ENCODE measurements at places on chromosomes 11 and 22.

DNA sequence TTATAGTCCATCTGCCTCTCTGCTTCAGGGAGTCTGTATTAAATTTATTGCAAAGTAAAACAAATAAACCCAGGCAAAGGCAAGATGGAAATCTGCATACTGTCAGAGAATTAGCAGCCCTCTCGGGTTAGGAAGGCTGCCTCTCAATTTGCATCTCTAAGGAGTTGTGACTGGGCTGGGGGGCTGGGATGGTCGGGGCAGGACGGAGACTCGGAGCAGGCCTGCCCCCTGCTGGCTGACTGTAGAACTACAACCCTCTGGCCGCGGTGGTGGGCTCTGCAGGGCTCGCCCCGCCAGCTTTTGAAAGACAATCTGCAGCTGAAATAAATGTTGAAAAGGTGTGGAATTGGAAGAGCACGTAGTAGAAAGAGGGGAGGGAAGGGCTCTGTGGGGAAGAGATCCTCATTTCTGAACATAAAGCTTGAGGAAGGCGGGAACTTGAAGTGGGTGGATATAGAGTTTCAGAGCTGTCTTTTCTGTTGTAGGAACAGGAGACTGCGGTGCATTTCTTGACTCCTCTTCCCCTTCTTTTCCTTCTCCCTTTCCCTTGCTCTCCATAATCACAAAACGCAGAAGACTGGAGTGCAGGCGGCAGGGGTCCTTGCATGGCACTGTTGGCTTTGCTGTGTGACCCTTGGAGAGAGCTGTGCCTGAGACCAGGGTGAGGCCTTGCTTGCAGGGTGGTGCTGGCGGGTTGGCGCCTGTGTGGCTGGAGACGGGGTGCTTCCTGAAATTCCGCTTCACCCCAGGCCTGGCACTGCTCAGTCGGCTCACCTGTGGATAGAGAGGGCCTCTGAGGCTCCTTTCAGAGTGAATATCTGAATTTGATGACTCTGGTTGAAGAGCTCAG lies 22.6 kb upstream of the PKNOX2 start:
- peak; percentile 86 for DNase-seq

- DNase-seq = no peak
Measured at GRCh38 chr11:19080579-19080993, 20.1 kb upstream of the MRGPRX2 start.

DNA sequence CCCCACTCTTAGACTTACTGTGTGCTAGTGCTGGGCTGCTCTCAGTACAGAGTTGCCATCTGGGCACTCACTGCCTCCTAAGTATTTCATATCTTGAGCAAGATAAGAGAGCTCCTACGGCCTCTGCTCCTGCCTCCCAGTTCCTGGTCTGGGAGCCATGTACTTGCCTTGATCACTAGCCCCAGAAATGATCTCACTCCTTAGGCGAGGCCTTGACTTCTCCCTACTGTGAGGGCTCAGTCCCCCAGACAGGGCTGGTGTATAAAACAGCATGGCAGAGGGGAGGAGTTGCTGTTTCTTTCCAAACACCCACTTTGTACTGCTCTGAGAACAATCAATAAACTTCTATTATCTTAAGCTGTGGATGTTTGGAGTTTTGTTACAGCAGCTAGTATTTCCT lies 47.4 kb upstream of the TP53I11 start:
- DNase-seq = no peak

GRCh38 chr11:35725885-35726284 lies 63.3 kb downstream of the TRIM44 start:
- no peak for DNase-seq

- no peak for DNase-seq
Measured at GRCh38 chr11:19428206-19429002, 187.7 kb upstream of the E2F8 start.
